ENCODE measurements at places on chromosomes 3 and 15. TPM values are rescaled to one million over a fixed set of nuclear protein-coding genes. Genes with fewer than 3 reads are reported as not detected.

The RNU5B-1 gene
- total RNA-seq, result not detected

- DNase-seq, result no peak
These were observed 14.4 kb upstream of the STARD5 start for GRCh38 chr15:81338170-81339007.

GRCh38 chr3:123084738-123085237, 18.0 kb downstream of the PDIA5 start:
- DNase-seq, result no peak

DNA sequence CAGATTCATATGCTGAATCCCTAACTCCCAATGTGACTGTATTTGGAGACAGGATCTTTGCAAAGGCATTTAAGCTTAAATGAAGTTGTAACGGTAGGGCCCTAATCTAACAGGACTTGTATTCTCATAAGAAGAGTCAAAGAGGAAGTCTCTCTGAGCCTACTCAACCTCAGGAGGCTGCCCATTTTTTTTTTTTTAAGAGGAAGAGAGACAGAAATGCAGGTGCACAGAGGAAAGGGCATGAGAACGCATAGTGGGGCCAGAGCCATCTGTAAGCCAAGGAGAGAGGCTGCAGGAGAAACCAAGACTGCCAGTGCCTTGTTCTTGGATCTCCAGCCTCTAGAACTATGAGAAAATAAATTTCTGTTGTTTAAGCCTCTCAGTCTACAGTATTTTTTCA, 28.4 kb downstream of the ZNF860 start:
- DNase-seq, result no peak

DNA sequence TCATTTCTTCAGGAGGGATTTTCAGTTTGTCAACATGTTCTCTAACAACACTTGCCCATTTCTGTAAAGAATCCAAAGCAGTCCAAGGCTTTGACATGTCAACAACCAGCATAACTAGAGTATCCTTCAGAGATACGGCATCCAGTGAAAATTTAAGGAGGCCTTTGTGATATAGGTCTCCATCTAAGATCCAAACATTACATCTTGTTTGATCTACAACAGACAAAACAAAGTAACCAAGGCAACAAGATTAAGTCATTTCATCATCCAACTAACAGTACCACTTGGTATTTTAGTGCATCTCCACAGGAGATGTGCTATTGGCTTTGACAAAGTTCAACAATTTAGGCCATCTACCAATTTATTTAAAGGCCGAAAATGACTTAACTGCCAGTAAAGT, 25.8 kb downstream of the DYNC1LI1 start:
- no peak for DNase-seq

DNA sequence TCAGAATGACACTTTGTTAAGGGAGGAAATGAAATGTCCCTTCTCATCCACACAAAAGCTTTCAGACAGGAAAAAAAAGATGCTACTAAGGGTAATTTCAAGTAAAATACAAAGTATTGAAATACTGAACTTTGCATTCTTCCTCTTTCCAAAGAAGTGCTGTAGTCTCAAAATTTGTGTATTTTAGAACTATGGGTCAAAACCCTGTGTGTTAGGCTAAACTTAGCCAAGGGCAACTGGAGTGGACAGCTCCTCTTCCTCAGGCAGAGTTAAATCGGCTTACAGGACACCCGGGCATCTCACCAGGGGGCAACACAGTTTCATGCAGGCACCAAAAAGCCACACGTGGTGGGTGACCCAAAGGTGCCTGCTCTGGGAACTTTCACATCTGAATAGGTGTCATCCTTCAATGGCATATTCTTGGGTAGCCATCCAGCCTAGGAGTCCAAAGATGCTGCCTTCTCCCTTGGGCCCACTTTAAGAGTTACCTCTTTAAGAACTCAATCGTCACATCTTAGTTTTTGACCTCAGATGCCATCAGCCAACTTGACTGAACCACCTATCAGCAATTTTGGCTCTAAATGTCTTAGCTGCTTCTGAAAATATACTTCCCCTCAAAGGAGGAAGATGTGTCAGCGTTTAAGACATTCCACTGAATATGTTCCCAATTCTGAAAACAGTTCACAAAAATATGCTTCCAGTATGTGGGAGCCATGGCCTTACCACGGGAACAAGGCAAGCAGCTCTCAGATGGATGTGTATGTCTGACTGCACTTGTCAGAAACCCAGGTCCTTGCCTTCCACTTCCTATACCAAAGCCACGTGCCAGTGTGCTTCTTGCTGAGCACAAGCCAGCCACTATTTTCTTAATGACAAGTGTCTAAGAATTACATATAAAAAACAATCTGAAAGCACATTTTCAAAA, 32.2 kb upstream of the MUC13 start:
- DNase-seq, result no peak

DNA sequence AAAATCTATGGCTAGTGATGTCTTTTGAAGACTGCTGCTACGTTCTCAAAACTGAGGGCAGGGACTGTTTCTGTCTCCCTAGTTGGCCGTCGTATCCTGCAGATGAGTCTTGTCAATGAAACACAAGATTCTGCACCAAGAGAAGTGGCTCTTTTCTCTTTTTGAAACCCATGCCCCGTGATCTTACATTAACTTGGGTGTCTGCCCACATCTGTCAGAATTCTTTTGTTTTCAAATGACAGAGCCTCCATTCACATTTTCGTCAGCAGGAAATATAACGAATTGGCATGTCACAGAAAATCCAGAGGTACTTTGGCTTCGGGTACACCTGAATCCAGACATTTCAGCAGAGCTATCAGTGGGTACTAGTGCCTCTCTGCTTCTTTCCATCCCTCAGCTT, 331.3 kb upstream of the PROK2 start:
- no peak for DNase-seq

DNA sequence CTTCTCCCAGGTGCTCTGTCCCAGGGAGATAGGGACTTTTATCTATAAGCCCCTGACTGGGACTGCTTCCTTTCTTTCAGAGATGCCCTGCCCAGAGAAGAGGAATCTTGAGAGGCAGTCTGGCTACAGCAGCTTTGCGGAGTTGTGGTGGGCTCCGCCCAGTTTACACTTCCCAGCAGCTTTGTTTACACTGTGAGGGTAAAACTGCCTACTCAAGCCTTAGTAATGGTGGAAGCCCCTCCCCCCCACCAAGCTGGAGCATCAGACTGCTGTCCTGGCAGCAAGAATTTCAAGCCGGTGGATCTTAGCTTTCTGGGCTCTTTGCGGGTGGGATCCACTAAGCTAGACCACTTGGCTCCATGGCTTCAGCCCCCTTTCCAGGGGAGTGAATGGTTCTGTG, 253.8 kb upstream of the ARL6 start:
- DNase-seq, result no peak

Measured in kidney epithelial cell (primary cell).